GM10248 (cell line): ENCODE measurements at places on chromosomes 2 and 18.

DNA sequence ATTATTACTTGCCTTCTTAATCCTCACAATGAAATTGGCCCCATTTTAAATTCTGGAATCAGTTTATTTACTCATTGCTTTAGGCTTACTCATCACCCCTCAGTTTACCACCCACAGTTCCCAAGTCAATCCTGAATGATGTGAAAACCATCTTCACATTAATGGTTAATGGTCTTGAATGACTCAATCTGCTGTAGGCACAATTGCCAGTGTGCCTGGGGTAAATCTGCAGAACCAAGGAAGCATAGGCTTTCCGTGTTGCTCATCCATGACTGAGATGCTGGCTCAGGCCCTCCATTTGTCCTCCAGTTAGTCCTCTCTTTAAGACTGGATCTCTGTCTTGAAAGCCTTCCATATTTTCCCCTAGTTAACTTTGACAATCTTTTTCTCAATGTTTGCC lies 164.5 kb downstream of the PMAIP1 start:
- DNase-seq: no peak

DNA sequence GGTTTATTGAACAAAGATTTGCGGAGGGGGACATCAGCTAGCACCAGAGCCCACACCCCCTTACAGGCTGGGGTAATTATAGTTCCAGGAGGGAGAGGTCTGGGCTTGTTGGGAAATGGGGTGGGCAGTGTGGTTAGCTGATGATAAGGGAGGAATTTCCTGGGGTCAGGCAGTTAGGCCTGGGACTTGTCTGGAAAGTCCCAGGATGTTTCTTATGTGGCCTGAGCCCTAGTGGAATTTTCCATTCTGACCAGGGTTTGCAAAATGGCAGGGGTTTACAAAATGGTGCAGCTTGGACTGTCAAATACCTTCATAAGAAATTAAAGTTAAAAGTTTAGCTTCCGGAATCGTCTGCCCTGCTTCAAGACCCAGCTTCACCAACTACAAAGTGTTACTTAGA lies 199.1 kb downstream of the FBXO15 start:
- no peak for DNase-seq

- DNase-seq: no peak
These were observed 294.3 kb upstream of the KCNH7 start for GRCh38 chr2:163132850-163133249.

GRCh38 chr2:80266231-80266630 lies 38.3 kb downstream of the LRRTM1 start:
- no peak for DNase-seq

DNA sequence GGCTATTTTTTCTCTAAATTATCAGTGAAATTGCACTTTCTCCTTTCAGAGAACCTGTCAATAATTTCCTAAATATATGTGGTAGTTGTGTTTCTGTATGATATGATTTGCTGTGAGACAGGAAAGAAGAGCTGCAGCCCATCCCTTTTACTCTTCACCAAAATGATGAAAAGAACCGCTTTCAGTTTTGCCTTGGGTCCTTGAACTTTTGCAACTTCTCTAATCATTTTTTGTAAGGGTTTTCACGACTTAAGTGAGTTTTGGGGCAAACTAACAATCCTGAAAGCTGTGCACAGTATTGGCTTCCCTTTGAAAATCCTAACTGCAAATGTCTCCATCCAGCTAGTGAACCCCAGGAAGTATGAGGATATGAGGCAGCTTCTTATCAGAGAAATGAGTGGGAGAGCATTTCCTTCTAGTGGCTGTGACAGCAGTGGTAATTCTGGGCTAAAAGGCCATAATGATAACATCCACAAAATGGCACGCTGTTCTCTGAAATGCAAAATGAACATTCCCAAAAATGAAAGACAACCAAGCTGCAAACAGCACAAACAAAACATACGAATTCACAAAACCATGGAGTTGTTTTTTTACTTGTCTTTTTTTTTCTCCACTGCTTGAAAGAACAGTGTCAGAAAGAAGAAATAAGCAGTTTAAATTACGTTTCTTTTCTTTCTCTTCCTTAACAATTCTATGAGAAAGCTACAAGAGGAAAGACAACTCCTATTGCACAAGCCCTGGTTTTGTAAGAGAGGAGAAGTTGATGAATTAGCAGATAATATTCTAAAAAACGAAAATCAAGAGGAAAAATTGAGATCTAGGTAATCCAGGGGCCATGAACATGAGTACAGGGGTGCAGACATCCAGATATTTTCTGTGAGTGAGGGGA lies 1291.6 kb upstream of the ZEB2 start:
- DNase-seq: no peak

- DNase-seq: no peak
These were observed 150.6 kb downstream of the MYT1L start for GRCh38 chr2:2180446-2180845.

GRCh38 chr2:70078384-70078783 lies 8.9 kb upstream of the PCBP1 start:
- no peak for DNase-seq

DNA sequence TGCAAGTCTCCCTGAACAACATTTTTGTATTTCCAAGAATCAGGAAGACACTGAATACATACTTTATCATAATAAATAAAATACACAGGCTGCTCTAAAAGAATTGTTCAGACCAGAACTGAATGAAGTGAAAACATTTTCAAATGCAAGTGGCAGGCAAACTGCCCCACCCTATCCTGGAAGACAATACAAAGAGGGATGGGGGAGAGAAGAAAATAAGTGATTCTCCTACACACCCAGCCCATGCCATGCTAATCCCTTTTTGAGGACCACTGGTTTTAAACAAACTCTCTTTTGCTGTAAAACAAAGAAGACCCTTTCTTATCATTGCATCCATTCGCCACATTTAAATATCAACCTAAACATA lies 95.6 kb downstream of the PID1 start:
- no peak for DNase-seq

DNA sequence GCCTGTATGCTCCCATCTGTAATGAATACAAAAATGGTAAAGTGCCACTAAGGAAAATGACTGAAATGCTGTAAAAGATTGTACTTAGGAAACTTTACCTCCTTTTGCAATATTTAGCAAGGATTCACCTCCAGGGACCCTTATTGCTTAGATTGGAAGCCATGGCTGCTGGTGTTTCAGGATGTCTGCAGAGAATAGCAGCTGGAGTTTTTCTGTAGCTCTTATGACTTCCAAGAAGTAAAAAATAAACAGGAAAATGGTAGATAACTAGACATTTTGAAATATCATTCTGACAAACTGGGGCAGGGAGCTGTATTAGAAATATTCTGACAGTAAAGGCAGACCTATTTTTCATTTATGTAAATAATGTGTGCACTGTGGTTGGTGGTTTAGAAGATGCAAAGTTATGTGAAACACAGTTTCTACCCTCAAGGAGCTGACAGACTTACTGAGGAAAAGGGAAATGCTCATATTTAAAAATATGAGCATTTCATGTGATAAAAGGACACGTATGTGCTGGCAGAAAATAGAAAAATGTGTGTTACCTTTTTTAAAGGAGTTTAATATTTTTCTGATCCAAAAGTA lies 224.9 kb upstream of the BOD1L2 start:
- DNase-seq: no peak

- no peak for DNase-seq
These were observed 25.7 kb downstream of the TGOLN2 start for GRCh38 chr2:85302121-85302520.

DNA sequence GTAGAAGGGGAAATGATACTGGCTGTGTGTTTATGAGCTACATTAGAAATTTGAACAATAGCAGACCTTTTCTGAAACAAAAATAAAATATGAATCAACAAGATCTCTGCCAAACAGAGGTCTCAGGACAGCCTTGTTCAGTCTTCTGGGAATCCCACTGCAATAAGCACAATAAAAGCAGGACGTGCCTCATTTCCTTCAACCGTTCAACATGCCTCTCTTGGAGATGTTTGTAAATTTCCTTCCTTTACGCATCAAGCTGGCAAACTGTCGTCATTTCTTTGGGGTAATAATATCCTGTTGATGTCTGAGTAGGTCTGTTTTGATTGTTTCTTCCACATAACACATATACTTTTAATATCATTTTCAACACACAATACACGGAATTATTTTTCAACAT lies 77.2 kb downstream of the TCF4 start:
- no peak for DNase-seq

GRCh38 chr2:238894226-238894949 lies 46.5 kb downstream of the TWIST2 start:
- no peak for DNase-seq

DNA sequence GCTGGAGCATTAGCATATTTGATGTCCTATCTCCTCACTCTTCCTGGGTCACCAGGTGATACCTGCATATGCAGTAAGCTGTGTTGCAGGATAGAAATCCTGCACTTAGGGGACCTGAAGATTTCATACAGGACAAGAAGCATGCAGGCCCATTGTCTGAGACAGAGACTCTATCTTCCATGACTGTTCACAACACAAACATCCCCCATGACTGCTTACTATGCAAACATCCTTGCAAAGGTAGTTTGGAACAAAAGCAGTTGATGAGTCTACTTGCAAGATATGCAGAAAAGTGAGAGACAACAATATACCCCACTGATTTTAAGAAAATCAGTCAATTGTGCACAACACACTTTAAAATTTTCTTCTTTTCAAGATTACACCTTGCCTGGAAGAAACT lies 108.6 kb upstream of the ZEB2 start:
- no peak for DNase-seq

- DNase-seq: no peak
These were observed 121.1 kb upstream of the ACAA2 start for GRCh38 chr18:49934457-49934856.

DNA sequence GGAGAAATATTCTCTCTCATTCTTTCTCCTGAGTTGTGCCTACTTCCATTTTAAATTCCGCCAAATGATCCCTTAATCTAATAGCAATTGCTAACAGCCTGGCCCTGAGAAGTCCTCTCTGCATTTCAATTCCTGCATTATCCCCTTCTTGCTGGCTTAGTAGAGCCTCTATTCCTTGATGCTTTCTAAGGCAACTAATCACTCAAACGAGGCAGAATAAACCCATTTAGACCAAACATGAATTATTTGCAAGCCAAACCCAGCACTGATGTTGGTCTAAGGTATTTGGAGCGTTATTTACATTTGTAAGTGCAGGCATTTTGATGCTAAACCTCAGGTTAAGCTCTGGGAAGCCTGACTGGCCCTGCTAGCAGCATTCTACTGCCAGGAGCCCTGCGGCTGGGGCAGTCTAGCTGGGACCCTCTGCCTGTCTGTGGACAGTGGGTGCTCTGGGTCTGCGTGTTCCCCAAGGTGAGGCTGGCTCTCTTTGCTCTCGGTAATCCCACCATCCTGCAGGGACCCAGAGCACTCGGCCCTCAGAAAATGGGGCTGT lies 173.1 kb upstream of the HS6ST1 start:
- DNase-seq: no peak
